ENCODE measurements at places on chromosomes 1 and 21. TPM values are rescaled to one million over a fixed set of nuclear protein-coding genes. Genes with fewer than 3 reads are reported as not detected.

DNA sequence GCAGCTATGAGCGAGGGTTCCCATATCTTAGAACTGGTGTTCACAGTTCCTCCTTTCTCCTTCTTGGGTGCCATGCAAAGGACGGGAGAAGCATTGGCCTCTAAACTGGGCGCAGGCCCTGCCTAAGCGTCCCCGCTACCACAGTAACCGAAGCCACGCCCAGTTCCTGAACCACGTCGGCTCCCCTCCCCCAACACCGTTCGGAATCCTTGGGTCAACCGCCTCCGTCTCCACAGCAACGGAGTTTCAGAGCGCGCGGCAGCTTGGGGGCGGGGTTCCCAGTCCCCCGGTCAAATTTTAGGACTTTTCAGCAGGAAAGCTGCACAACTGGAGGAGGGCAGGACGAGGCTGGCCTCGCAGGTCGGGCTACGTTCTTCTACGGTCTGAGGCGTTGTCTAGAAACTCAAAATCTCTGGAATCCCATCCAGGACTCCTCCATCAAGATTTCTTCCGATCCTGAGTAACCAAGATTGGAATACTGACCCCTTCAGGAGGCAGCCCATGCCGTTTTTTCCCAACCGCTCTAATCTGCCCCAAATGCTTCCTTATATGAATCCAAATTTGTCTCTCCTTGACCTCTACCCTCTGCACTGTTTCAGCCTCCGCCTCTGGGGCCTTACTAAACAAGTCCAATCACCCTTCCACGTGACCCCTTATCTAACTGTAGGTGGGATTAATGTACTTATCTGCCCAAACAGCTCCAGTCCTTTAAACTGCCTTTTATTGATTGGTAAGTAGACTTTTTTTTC lies at the start of gene SPAG17:
TSS of gene SPAG17 (minus strand) at position 145 of the 749 bp plus-strand sequence. CDS start at position 74, 71 bp downstream.
- DNase-seq = peak; percentile 82

DNA sequence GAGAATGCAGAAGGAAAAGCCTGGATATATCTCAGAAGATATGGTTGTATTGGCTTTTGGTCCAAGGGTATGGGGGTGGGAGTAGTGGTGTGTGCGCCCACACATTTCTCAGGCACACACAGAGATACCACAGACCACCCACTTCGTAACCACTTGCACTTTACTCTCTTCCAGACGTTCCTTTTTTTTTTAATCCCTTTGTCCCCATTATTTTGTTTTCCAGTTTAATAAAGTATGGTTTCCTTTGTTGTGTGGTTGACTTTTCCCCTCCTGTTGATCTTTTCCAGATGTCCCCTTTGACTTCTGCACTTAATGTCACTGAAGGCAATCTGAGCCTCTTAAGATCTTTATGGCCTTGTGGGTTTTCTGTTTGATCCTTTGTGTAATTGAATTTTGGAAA lies 10.5 kb upstream of the TARS2 start:
- no peak for DNase-seq

- no peak for DNase-seq
Observed at GRCh38 chr1:203668401-203668800, 41.8 kb downstream of the ATP2B4 start.

- no peak for DNase-seq
Observed at GRCh38 chr1:101820071-101820470, 176.7 kb downstream of the OLFM3 start.

GRCh38 chr21:46636181-46636512 lies 673 bp downstream of the PRMT2 start:
- no peak for DNase-seq

Gene NBPF26
- 5.0 TPM for total RNA-seq

Data from right cardiac atrium (tissue), 5 donors.